ENCODE measurements at places on chromosomes 1 and 21.

GRCh38 chr1:153265457-153265856 is 6.0 kb downstream of the LORICRIN start:
- no peak for DNase-seq

- no peak for DNase-seq
These were observed 4.6 kb downstream of the CRYBG2 start for GRCh38 chr1:26349188-26349876.

DNA sequence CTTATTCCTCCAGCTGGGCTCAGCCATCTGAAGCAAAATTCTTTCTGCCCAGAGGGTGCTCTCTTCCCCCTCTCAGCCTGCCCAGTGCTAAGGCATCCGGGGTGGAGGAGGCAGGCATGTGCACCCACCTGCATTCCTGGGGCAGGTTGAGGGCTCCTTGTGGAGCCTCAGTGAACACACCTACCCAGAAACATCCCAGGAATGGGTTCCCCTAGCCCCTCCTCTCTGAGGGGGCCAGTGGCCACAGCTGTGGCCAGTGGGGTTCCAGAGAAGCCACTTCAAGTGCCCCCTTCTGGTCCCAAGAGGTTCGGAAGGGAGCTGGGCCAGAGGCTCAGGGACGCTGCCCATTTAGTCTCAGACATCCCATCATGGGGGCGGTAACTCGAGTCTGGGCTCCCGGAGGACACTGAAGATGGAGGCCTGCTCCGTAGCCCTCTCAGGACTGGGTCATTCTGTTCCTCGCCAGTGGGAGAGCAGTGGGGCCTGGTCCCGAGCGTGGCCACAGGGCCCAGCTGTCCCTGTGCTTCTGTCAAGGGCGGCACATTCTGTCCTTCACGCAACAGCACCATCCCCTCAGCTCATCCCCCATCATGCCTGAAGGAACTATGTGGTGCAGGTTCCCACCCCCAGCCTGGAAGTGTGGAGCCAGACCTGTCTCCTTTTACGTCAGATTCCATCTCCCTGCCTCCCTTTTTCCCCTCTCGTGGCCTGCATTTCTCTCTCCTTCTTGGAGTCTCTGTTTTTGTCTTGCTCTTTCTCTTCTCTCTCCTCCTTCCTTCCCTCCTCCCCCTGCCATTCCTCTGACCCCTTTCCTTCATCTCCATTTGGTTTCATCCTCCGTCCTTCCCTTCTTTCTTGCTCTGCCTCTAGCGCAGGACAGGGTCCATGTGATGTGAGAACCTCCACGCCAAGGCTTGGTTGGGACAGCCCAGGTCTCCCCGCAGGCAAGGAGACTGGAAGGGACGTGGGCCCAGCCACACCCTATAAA is 49.6 kb upstream of the KDM4A start:
- no peak for DNase-seq

GRCh38 chr1:211742889-211743529 is 67.6 kb upstream of the NEK2 start:
- no peak for DNase-seq

DNA sequence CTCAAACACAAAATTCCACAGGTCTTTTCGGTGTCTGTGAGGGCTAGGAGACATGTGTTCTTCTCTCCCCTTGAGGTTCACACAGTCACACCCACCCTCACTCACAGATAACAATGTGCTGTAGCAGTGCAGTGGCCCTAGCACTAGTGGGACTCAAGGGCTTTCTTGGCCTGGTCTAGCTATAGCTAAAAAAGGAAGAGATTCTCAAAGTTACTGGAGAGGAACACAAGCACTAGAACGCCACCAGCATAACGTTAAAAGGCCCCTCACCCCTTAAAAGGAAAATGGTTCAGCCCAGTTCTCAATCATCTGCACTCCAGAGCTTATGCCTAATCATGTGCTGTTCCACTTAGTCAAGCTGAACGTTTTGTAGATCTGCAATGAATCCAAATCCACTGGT is 39.5 kb downstream of the RGS8 start:
- no peak for DNase-seq

- DNase-seq = no peak
These were observed 95.6 kb upstream of the KCNK1 start for GRCh38 chr1:233518344-233518743.

GRCh38 chr1:14909920-14910460 is 243.6 kb upstream of the TMEM51 start:
- DNase-seq = no peak

- no peak for DNase-seq
These were observed 12.0 kb upstream of the SLAMF1 start for GRCh38 chr1:160658814-160659193.

DNA sequence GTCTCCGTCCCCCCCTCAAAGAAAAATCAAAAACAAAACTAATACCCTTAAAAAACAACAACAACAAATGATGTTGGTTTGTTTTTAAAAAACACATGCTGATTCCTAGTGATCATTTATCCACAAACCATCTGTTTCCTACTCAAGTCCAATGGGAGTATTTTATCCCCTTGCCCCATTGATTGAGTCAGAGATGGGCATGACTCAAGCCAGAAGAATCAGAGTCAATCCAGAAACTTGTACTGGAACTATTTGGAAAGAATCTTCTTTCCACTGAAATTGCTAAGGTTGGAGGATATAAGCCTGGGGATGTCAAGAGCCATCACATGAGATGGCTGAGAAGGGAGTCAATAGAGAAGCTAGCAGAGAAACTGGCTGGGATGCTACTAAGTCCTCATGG is 176.4 kb downstream of the MIS18A start:
- no peak for DNase-seq

DNA sequence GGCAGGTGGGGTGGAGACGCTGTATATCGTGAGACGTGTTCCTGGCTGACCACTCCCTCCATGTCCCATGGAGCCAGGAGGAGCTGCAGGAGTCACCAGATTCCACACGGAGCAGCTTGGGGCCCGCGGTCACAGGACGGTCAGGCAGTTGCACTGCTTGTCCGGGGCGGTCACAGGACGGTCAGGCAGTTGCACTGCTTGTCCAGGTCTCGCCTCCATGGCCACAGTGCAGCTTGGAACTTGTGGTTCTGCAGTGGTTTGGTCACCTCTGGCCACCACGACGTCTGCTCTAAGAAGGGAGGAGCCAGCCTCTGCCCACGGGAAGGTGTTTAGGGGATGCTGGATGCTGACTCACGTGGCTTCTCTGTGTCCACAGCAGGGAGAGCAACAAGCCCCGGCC is 33.0 kb downstream of the SLX9 start:
- DNase-seq = no peak

Measured in NCI-H446 treated with DMSO at 0.1 percent for 48 hours (cell line).